ENCODE measurements at places on chromosomes 5 and 9.

- DNase-seq, result peak; percentile 100
Measured at GRCh38 chr9:127980706-127981558, at the start of gene EEIG1. Gene EEIG1 (minus strand): TSS chr9:127980989. CDS start chr9:127980137, 852 bp downstream.

DNA sequence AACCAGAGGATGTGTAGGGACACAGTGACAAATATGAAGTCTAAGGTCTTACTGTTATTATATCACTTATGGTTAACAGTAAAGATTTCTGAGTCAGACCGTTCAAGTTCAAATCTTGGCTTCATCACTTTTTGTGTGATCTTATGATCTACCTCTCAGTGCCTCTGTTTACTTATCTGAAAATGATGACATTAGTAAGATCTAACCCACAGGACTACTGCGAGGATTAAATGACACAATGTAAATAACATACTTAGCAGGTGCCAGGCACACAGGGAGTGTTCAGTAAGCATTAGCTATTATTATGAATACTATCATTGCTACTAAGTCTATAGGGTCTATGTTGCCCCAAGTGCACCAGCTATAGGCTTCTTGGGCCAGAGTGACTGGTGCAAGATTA, 2.0 kb downstream of the IRF1 start:
- DNase-seq, result no peak

DNA sequence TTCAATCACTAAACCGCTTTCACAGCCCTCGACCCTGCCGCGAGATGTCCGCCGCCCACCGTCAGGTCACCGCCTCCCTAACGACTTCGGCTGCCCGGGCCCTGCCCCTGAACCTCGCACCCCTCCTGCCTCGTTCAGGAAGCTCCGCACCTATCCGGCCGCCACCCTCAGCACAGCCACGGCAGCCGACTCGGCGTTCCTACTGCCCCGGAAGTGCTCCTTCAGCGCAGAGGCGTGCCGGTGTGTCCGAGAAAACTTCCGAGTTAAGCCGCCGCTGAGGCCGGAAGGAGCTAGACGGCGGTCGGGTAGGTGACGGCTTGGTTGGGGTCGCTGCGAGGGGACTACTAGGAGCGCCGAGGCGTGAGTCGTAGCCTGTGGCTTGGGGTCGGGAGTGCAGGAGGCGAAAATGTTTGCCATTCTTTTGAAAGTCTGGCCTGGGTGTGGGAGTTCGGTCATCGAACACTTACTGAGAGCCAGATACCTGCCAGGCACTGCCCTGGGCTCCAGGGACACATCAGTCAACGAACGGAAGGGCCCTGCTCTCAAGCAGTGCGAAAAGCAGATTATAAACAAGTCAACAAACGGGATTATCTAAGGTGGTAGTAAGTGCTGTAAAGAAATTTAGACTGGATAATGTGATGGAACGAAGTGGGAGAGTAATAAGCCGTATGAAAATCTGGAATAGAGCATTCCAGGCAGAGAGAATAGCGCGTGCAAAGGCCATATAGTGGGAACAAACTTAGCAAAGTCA, at the start of the genes FAM114A2 and MFAP3:
Gene FAM114A2, minus strand, starts transcription at position 204 of the 751 bp plus-strand sequence. CDS start 3,957 bp downstream, outside the sequence.
Gene MFAP3, plus strand, starts transcription at position 261 of the 751 bp plus-strand sequence. CDS start 10,756 bp downstream, outside the sequence.
- peak; percentile 94 for DNase-seq

GRCh38 chr9:135060461-135061116, 26.9 kb upstream of the OLFM1 start:
- no peak for DNase-seq

- DNase-seq, result no peak
Measured at GRCh38 chr5:141186897-141187512, at the start of gene PCDHB9. Gene PCDHB9 (plus strand): TSS chr5:141187161. CDS start chr5:141187319, 158 bp downstream.

DNA sequence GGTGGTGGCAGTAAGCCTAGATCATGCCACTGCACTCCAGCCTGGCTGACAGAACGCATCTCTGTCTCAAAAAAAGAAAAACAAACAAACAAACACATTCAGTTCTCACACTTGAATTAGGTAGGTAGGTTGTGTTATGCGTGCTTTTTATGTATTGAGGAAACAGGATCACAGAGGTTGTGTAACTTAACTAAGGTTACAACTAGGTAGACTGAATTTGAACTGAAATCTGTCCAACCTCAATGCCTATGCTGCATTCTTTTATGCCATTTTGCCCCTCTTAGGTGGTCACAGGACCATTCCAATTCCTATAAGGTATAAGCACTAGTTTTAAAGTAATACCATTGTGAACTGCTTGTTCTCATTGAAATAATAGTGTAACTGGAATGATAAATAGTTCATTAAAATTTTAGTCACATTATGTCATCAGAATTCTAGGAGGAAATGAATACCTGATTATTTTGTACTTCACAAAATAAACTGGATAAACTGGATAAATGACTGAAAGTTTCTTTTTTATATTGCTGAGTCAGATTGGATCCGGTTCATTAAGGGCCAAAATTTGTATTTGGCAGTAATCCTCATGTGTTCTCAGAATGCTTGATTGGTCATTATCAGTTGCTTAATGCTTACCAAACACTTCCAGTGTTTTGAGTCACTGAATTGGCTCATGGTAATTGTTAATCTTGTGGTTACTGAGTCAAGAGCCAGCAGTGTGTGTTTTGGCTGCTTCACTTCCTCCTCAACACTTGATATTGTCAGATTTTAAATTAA, 7.1 kb downstream of the UBAP1 start:
- no peak for DNase-seq

DNA sequence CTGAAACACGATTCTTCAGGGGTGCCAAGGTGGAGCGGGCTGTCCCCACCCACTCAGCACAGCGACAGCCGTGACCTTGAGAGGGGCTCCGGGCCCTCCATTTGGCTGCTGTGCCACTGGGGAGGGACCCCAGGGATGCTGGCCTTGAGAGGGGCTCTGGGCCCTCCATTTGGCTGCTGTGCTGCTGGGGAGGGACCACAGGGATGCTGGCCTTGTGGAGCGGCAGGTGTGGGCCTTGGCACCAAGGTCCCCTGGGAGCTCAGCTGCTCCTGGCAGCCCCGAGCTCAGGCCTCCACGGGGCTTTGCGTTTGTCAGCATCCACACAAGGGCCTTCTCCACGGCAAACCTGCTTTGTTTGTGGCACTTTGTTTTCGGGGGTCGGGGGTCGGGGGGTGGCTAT, 137.6 kb upstream of the LPCAT1 start:
- DNase-seq, result no peak

DNA sequence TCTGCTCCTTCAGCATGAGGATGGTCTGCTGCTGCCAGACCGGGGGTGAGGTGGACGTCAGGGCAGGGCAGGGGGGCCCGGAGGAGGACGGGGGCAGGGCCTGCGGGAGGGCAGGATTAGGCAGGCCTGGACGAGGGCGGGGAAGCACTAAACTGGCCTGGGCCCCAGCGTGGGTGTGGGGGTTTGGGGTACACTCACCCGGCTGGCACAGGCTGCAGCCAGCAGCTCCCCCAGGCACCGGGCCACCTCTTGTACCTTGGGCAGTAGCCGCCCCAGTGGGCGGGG, 5.5 kb downstream of the SAPCD2 start:
- DNase-seq, result peak; percentile 72

DNA sequence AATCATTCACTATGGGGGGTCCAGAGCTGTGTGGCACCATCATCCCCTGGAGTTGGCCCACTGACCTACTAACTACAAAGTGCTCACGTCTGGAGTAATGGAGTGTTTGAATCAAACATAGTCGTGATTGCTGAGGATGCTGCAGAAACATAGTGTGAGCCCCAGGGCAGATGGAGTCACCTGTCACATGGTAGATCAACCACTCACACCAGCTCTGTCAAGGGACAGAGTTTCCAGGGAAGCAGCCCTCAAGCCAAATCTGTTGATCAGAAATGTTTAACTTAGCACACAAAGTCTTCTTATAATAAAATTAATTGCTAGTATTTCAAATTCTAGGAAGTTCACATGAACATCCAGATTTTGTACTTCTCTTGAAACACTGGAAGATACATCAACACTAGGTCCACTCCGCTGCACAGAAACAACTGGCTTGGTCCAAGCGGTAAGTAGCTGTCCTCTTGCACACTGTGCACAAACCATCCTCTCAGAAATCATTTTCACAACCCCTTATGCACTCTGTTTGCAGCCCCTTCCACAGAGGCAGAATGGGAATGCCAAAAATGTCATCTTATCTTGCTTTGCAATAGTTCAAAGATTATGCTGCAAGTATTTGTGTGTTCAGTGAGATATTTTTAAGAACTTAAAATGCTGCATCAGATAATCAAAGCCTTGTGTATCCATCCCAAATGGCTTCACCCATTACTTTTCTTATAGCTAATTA, 191.0 kb downstream of the EPB41L4A start:
- DNase-seq, result no peak

DNA sequence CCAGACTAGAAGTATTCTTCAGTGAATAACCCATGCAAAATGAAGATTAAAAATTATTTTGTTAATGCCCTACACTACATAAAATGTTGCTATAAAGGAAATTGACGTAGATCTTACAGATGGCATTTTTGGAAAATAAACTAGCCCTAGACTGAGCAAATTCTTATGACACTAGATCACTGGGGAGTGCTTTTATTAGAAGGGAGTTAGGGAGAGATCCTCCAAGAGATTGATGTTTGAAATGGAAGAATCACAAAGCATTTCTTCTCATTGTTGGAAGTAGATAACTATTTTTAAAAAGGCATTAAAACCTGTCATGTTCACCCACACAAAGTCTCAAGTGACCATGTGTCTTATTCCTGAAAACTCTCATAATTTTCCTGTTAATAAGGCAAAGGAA, 351.1 kb upstream of the TLE4 start:
- DNase-seq, result no peak

DNA sequence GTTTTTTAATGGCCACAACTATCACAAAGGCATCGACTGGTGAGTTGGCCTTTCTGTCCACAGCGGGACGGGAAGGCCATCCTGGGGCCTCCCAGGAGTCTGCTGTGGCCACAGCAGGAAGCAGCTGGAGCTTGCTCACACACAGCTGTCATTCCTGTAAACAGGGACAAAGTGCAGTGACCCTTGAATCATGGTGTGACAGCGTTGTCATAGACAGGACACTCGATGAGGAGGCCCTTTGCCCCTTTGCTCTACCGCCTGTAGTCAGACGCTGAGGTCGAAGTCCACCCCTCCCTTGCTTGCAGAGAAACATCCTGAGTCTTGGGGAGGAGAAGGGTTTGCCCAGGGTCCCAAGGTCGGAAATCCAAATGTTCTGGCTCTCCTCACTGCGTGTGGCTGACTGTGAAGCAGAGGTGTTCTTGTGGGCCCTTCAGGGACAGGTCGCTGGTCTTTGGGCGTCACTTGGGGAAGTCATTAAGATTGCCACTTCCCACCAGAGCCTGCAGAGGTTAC, 35.1 kb downstream of the NDST1 start:
- peak; percentile 51 for DNase-seq

GRCh38 chr5:136061630-136062365, 33.0 kb downstream of the TGFBI start:
- DNase-seq, result peak; percentile 61

DNA sequence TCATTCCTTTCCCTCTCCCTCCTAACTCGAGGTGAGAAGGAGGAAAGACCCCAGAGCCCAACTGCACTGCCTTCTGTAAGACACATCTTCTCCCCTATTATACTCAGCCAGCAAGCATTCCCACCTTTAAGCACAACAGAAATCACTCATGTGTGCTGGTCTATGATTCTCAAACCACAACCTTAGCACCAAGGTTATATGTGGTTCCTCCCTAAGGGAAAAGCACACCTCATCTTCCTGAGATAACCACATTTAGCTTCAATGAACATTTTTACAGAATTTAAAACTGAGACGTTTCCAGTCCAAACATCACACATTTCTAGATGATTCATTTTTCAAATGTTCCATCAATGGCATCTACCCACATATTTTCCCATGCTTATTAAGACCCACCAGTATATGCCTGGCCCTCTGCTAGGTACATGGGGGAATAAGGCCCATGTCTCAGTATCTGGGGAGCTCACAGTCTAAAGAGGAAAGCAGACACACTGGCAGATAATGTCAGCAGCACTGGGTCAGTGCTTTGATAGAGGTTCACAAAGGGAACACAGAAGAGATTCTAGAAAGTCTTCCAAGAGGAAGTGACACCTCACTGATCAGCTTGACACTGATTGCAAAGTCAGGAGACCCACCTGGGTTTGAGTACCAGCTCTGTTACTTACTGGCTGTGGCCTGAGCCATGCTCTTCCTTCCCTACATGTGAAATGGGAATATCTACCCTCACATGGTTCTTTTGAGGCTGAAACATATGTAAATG, 245.4 kb downstream of the DENND1A start:
- no peak for DNase-seq

DNA sequence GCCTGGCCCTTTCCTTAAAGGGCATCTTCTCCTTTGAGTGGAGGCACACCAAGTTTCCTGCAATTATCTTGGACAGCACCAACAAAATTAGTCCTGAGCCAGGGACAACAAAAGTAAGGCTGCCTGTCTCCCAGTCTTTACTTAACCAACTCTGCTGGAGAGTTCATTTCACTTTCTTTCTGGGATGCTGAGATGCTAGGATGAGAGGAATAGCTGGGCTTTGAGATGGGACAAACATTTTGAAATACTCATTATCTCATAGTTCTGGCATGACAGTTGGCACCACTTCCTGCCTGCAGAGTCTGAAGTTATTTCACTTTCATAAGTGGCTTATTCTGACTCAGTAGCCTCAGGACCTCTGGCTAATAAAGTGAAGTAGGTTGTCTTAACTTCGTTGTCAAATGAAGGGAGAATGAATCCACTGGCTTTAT, 157.0 kb downstream of the C9orf152 start:
- DNase-seq, result no peak

DNA sequence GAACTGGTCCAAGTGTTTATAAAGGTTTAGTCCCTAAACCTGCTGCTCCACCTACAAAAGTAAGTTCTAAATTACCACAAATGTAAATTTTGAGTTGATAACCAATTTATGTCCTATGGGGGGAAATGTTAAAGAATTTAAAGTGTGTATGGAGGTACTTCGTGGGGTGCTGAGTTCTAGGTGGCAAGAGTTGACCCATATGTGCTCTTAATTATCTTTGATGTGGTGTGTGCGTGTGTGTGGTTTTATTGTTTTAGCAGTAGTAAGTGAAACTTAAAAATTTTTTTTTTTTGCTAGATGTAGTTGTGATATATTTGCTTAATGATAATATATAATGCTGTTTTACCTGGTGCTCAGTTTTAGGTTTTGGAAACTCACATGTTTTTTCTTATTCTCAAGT, 72.6 kb downstream of the GPBP1 start:
- DNase-seq, result no peak

DNA sequence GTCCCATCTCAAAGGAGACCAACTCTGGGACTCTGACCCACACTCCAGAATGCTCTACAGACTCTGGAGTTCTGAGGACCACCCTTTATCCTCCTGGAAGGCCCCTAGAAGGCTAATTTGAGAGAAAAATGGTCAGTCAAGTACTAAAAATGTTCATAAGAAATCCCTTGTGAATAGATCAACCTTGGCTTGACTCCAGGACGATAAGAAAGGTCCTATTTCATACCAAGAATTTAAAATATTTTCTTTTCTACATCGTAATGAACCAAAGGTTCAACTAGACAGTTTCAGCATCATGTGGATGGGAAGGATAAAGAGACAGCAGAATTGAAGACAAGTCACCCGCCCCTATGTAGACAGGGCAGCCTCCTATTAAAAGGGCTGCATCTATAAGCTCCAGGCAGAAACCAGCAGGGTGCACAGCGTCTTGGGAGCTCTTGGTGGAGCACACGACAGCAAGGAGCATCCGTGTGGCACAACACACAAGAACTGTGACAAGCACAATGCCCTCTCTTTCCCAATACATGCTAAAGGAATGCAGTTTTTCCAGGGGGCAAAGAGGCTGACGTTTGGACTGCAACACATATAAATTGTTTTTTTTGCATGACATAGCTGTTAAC, 38.3 kb downstream of the RASEF start:
- DNase-seq, result no peak

GRCh38 chr5:87129046-87129445, 138.6 kb upstream of the RASA1 start:
- DNase-seq, result no peak

Data from upper lobe of left lung (tissue), 6 donors.